HuH-7 (cell line): ENCODE measurements at places on chromosomes 7 and 10.

- no peak for DNase-seq
Measured at GRCh38 chr10:110993024-110993693, 73.8 kb downstream of the SHOC2 start.

- no peak for DNase-seq
Measured at GRCh38 chr10:12448729-12449391, 99.5 kb downstream of the CAMK1D start.

DNA sequence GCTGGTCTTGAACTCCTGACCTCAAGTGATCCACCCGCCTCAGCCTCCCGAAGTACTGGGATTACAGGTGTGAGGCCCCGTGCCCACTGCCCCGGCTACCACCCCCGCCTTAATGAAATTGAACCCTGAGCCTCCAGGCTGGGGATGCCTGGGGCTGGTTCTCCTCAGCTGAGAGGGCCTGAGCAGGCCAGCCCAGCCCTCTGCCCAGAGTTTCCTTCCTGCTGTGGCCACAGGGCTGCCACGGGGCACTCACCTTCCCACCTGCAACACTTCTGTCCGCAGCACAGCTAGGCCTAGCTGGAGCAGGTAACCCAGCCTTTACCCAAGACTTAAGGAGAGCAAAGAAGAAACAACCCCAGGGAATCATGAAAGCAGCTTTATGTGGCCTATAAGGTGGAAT lies 78.1 kb upstream of the ANLN start:
- DNase-seq, result no peak

GRCh38 chr10:81095238-81095637 lies 557.5 kb downstream of the SH2D4B start:
- DNase-seq, result no peak

DNA sequence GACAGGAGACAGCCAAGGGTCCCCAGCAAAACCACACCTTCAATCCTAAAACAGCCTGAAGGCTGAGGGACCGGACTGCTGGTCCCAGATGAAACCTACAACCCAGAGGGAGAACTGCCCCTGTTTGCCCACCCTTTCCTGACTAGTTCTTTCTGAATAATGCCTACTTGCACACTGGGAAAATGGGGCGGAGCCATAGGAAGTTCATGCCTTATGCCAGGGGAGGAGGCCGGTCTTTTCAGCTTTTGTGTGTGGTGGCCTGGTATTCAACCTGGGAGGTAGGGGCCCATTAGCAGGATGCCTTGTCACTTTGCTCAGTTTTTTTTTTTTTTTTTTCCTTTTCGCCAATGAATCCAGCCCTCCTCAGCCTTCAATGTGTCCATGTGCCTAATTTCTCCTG lies 20.7 kb downstream of the TOMM7 start:
- no peak for DNase-seq

DNA sequence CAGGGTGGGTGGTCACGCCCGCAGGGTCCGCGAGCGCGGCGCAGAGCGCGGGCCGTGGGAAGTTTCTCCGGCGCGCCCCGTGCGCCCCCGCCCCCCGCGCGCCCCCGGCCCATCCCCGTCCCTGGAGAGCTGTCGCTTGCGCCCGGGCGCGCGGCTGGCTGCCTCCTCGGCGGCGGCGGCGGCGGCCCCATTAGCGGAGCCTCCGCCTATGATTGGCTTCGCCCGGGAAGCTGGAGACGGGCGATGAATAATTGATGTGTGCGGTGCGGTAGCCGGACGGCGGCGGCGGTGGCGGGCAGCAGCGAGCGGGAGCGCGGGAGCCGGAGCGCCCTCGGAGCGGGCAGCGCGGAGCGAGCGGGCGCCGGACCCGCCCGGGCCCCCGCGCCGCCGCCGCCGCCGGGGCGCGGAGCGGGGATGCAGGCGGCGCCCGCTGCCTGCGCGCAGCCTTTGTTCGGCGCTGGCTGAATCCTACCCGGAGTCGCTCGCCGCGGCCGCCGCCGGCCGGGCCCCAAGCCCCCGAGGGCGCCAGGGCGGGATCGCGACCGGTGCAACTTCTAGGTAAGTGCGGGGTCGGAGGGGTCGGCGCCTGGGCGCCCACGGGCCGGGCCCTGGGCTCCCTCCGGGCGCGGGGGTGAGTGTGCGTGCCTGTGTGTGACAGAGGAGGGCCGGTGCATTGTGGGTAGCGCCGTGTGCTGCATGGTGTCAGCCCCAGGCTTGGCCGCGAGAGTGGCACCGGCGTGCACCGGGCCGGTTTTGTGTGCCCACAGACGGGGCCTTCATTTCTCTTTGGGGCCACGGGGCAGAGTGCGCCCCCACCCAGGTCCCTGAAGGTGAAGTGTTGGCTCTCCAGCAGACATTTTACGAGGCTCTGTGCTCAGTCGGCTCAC lies 103.8 kb upstream of the PPIF start:
- DNase-seq, result no peak

DNA sequence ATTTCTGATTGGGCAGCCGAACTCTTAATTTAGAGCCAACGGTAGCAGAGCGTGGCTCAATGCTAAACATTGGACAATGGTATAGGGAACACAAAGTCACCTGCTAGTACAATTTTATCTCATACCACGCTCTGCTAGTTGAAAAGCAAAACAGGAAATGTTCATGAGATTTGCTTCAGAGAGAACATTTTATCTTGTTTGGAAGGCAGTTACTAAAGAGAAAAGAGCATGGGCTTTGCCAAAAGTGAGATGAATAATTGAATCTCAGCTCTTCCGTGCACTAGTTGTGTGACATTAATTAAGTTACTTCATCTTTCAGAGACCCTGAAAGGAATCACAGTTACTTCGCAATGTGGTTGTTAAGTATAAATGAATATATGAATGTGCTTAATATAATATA lies 161.5 kb upstream of the FAM13C start:
- no peak for DNase-seq

DNA sequence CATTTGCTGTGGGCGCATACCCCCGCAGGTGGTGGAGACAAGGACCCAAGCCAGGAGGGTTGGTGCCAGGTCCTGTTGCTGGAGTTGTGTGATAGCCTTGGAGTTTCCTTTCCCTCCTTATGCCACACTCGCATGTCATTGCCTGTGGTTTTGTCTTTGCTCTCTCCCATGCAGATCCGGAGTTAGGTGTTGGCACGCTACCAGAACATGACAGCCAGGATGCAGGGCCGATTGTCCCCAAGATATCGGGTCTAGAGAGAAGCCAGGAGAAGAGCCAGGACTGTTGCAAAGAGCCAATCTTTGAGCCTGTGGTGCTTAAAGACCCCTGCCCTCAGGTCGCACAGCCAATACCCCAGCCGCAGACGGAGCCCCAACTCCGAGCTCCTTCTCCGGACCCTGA lies 369.2 kb upstream of the GALNT17 start:
- DNase-seq, result no peak

- DNase-seq, result no peak
Measured at GRCh38 chr10:69295027-69295636, 16.8 kb downstream of the HK1 start.

- no peak for DNase-seq
Measured at GRCh38 chr7:148503900-148504487, 86.6 kb upstream of the C7orf33 start.

DNA sequence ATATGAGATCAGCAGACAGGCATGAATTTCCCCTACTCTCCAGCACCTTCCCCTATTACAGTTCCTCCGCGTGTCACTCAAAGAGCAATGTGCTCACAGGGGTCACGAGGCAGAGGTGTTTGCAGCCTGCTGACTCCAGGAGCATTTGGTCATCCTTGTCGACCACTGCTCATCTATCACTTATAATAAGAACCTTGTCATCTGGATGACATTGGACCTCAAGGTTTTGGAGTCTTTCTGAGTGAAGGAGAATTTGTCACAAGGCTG lies 32.9 kb upstream of the PLPP4 start:
- no peak for DNase-seq

DNA sequence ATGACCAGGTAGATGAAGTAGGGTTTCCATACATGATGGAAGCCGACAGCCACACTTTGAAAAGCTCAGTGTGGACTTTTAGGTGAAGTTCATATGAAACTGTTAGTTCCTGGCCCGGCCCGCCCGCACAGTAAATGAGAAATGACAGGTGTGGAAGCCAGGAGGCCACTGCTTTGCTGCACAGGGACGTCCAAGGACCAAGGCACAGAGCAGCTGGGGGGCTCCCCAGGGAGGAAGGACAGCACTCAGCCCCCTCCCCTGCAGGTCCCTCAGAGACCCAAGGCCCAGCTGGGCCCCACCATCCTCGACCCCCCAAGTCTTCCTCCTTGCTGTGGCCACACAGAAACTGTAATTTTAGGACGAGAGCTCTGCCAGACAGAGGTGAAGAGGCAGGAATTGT lies 219.2 kb downstream of the PTPRN2 start:
- no peak for DNase-seq

DNA sequence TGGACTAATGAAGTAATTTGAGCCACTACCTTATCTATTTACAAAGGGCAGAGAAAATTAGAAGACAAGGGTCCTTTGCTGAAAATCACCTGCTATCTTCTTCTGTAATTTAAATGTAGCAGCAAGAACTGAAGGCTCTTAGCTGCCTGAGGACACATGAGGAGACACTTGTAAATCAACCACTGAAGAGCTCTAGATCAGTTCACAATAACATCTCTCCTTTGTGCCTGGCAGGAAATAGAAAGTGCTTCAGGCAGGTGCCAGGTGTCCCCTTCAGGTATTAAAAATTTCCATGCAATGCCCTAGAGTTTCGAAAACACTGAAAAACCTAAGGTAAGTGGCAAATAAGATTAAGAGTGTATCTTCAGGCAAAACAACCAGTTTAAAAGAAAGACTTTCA lies 474.6 kb downstream of the GRM8 start:
- DNase-seq, result no peak

- no peak for DNase-seq
Measured at GRCh38 chr10:103047381-103047780, 129.3 kb downstream of the CNNM2 start.

- DNase-seq, result no peak
Measured at GRCh38 chr10:522350-522749, 167.1 kb downstream of the DIP2C start.

GRCh38 chr7:113008755-113009154 lies 77.9 kb downstream of the GPR85 start:
- no peak for DNase-seq

DNA sequence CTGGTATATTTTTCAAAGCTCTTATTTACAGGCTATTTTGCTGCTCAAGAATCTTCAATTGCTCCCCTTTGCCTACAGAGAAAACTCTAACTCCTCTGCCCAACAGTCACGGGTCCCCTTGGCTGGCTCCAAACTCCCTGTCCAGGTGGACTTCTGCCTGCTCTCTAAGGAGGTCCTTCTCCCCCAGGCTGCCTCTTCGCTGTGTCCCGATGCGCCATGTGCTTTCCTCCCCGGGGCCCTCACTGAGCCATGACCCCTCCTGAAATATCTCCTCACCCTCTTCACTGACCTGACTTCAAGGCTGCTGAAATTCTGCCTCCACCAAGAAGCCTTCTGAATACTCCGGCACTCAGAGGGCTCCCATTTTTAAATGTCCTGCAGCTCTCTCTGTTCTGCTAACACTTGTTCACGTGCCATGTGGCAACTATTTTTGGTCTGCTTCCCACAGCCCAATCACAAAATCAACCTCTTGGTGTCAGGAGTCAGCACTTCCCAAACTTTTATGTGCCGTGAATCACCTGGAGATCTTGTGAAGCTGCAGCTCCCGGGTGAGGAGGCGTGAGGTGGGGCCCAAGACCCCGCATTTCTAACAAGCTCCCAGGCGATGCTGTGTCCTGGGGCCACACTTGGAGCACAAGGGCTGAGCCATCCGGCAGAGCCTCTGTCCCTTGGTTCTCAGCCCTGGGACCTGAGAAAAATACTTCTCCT lies 85.7 kb upstream of the COL13A1 start:
- DNase-seq, result no peak

GRCh38 chr7:132519936-132520335 lies 56.3 kb downstream of the PLXNA4 start:
- no peak for DNase-seq

DNA sequence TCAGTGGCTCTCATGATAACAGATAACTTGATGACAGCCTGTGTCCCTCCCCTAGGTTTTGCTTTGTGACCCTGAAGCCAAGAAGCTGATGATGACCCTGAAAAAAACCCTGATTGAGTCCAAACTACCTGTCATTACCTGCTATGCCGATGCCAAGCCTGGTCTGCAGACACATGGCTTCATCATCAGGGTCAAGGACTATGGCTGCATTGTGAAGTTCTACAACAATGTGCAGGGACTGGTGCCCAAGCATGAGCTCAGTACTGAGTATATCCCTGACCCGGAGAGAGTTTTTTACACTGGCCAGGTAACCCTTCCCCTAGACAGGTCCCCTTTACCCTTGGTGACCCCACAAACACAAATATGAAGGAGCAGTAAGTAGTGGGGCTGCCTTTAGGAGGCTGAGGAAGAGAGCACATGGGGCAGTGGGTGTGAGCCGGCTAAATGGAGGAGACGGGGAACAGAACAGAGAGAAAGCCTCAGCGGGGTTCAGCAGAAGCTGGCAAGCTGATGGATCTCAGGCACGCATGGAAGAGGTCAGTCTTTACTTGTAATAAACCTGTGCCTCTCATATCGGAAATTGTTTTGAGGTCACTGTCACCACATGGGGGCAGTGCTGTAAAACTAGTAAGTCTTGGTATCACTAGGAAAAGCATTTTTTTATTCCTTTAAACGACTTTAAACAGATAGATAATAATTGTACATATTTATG lies 20.2 kb downstream of the PDCD11 start:
- peak; percentile 42 for DNase-seq

DNA sequence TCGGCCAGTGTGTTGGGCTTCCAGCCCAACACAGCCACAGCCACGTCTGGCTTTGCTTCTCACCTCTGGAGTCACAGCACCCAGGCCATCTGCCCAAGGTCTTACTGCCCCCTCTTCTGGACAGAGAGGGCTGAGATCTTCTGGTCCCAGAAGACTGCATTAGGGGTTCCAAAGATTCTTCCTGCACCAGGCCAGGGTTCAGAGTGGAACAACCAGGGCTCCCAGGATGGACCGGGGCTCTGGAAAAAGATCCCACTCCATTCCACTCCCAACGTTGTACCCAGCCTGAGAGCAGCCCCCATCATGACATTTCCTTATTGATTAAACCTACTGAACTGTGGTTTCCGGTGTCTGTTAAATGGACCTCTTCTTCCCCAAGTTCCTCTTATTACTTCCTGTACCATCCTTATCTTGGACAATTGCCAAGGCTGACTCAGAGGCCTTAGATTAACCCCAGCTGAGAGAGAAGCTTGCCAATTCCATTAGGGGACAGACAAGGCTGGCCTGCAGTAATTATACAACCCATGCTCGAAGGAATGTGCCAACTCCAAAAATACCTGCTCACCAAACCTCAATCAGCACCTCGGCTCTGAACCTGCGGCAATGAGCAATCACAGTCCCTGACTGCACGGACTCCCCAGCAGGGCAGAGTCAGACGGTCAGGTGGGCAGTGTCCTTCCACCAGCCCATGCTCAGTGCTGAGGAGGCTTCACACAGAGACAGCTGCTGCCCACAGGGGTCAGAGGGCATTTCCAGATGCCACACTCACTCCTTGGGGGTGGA lies 47.9 kb upstream of the NPFFR1 start:
- DNase-seq, result peak; percentile 26
